Uterus (tissue), 4 donors: ENCODE measurements at places on chromosomes 1 and 21. TPM values are rescaled to one million over a fixed set of nuclear protein-coding genes. Genes with fewer than 3 reads are reported as not detected.

GRCh38 chr21:43810505-43811261 lies 21.3 kb downstream of the RRP1 start:
- peak; percentile 73 for DNase-seq

DNA sequence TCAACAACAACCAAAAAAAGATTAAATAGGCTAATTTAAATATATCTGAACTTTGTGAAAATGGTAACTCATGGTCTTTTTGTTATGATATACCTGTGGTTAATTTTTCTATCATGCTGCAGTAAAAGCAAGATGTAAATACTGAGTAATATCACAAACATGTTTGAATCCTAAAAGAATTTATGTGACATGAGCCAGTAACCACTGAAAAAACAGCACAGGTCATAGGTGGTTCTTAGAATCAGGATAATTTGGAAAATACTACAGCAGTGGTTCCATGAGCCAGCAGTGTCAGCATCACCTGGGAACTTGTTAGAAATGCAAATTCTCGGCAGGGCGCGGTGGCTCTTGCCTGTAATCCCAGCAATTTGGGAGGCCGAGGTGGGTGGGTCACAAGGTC lies 4.1 kb downstream of the ATP5IF1 start:
- no peak for DNase-seq

Gene LPAR3
- 13.5 TPM for total RNA-seq

DNA sequence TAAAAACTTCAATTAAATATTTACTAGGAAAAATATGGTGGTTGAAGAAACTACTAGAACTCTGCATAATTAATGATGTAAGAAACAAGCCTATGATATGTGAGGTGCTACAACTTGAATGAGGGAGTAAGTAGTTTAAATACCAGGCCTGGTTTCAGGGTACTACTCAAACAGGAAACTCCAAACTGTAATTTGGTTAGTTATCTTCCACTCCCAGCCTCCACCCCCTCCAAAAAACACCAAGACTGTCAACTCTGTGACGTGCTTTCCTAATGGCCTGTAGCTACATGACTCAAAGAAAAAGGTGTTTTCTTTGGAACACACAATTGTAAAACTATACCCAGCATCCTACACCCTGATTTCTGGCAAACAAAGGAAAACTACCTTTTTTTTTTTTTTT lies 55.9 kb upstream of the RCC1 start:
- no peak for DNase-seq

DNA sequence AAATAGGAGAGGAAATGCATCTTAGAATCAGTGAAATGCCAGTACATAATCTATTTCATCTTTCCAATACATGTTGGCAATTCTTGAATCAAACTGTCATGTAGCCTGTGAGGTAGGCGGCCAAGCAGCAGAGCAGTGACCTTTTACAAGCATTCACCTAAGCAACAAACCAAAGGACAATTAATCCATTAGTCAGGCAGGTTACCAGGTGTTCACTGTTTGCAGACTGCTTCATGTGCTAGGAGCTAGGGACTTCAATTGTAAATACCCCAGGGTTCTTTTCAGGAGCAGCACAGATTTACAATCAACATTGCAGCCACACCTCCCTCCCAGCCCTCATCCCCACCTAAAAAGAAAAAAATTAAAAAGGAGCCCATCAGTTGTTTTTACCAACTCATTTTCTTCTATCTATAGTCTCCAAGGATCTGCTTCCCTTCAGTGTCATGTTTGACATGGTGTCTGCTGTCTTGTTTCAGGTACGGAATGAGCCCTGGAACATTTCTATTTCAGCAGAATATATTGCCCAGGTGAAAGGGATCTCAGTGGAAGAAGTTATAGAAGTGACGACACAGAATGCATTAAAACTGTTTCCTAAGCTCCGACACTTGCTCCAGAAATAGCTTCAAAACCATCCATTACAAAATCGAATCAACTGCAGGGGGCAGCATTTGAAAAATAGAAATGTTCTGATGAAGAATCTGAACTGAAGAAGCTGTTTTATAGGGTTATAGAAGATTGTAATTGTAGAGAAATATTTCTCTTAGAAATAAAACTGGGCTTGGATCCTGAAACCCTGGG lies 23.0 kb downstream of the TATDN3 start:
- no peak for DNase-seq

GRCh38 chr21:46038341-46038829 lies 56.8 kb downstream of the COL6A1 start:
- no peak for DNase-seq

Gene ADGRL2
- 29.1 TPM for total RNA-seq

DNA sequence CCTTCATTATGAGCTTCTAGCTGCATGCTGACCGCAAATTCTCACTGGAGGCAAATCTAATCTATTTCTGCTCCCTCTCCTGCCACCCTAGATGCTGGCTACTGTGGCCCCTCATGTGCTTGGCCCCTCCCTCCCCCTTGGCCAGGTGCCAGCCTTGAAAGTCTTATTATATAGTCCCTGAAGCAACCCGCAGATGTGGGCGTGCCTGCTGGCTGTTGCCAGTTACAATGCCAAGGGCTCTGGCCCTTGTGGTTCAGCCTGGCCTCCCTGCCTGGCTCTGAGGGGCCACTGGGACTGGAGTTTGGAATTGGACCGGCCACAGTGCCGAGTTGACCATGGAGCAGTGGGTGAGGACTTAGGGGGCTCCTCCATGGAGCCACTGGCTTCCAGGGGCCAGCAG lies 78.9 kb upstream of the ACTRT2 start:
- no peak for DNase-seq

GRCh38 chr1:5811419-5811818 lies 180.8 kb downstream of the NPHP4 start:
- no peak for DNase-seq

Gene LENEP
- not detected for total RNA-seq

GRCh38 chr1:153395776-153396175 lies 4.9 kb upstream of the S100A8 start:
- no peak for DNase-seq

DNA sequence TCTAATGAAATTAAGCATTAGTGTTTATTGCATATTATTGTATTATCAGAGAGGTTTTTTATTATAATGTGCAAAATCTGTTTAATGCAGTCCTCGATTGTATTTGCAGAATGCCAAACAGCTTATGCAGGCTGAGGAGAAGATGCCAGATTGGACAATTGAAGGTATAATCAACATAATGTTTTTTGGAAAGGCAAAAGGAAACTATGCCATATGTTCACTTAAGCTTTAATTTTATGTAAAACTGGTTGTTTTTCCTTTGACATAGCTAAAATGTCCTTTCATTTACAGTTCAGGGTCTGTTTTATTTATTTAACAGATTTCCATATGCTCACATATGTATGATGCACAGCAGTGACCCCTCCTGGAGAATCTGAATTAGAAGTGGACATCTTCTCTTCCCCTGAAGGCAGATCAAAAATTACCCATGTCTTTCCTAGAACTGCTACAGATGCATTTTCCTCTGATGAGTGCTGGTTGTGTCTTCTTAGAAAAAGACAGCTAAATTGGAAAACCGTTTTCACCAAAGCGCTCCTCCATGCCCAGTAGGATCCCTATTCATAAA lies 143.5 kb upstream of the USH2A start:
- no peak for DNase-seq
